ENCODE measurements at places on chromosomes 12 and 14.

DNA sequence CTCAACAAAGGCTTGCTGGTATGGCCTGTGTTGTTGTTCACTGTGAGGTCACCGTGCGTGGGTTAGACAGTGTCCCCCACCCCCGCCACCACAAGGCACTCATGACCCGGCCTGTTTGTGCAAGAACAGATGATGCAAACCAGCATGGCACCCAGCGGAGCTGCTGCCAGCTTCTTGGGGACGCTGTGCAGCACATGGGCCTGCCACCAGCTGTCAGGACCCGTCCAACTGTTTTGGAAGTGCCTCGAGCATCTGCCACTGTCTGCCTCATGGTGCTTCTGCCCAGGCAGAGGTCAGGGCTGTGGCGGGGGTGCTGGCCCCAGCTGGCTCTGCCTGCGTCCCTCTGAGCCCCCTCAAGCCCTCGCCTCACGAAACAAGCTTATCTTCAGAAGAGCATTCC is 1.5 kb downstream of the ASB2 start:
- DNase-seq = no peak

GRCh38 chr14:72521045-72521444 is 372.9 kb downstream of the DPF3 start:
- no peak for DNase-seq

DNA sequence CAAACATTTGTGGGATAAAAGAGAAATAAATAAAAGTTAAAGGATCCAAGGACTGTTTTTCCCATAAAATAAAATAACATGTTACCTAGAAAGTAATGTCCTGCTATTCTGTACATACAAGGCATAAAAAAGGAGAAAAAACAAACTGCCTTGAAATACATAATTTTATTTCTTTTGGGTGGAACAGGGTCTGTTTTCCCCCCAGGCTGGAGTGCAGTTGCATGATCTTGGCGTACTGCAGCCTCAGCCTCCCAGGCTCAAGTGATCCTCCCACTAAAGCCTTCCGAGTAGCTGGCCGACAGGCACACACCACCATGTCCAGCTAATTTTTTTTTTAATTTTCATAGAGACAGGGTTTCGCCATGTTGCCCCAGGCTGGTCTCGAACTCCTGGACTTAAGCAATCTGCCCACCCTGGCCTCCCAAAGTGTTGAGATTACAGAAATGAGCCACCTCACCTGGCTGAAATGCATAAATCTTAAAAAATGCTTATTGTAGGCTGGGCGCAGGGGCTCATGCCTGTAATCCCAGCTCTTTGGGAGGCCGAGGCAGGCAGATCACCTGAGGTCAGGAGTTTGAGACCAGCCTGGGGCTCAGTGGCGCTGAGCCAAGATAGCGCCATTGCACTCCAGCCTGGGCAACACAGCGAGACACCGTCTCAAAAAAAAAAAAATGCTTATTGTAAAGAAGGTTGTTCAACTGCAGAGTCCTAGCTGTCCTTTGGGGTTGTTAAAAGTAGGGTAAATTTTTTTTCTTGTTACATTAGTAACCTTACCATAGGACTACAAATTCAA is 4.1 kb upstream of the TUBA1C start:
- no peak for DNase-seq

- DNase-seq = no peak
These were observed 45.5 kb upstream of the PTPRR start for GRCh38 chr12:70966046-70966445.

All from CD4-positive, alpha-beta T cell treated with Interleukin-21 for 1 hour (primary cell).